GM13976 (cell line): ENCODE measurements at places on chromosomes 7 and 10.

GRCh38 chr10:43610636-43611035 lies 4.4 kb downstream of the ZNF485 start:
- DNase-seq, result no peak

GRCh38 chr10:23331567-23332301 lies 12.9 kb downstream of the C10orf67 start:
- no peak for DNase-seq

DNA sequence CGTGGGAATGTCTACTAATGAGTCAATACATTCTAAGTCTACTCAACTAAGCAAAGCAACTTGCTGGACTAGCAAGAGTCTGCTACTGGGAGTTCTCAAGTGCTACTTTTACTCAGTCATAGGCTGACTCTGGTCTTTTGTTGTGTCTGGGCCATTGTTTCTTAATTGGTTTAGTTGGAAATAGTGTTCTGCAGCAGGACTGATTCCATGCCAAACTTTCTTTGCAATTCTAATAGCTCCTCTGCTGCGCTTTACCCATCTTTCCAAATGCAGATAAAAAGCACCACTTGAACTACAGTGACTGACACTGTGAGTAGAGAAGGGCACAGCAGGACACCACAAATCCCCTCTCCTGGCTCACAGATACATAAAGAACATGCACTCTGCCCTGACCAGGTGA lies 125.7 kb downstream of the CD36 start:
- DNase-seq, result no peak

DNA sequence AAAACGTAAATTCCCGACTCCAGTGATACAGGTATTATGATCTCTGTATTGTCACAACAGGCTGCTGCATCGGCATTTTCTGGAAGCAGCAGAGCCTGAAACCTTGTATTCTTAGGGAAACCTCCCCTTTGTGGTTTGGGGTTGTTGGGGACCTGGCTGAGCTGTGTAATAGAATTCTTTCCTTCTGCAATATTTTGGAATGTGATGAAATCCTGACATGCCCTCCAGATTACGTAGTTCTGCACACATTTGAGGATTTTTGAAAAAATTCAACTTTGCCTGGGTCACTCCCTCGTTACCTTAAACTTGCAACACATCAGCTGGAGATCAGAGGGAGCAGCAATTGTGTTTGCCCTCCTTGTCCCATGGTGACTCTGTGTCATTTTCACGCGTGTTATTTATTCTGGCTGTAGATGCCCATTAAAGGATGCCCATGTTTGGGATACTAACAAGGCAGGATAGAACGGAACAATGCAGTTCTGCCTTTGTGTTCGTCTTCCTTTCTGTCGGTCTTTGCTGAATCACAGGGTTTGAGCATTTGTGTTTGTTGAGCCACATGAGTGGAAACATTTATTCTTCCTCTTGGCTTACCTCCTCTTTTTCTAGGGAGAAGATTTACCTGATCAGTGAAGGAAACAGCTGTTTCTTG lies 181.7 kb downstream of the TCF7L2 start:
- no peak for DNase-seq

GRCh38 chr7:21719846-21720245 lies 177.0 kb downstream of the DNAH11 start:
- no peak for DNase-seq

DNA sequence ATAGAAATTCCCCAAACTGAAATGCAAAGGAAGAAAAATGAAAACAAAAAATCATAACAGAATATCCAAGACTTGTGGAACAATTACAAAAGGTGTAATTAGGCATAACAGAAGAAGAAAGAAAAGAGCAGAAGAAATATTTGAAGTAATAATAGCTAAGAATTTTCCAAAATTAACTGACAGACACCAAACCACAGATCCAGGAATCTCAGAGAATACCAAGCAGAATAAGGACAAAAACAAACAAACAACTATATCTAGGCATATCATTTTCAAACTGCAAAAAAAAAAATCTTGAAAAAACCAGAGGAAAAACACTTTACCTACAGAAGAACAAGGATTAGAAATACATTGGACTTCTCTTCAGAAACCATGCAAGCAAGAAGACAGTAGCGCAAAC lies 25.5 kb downstream of the CFAP70 start:
- no peak for DNase-seq

- no peak for DNase-seq
Measured at GRCh38 chr7:116195451-116195850, 14.9 kb upstream of the TES start.

DNA sequence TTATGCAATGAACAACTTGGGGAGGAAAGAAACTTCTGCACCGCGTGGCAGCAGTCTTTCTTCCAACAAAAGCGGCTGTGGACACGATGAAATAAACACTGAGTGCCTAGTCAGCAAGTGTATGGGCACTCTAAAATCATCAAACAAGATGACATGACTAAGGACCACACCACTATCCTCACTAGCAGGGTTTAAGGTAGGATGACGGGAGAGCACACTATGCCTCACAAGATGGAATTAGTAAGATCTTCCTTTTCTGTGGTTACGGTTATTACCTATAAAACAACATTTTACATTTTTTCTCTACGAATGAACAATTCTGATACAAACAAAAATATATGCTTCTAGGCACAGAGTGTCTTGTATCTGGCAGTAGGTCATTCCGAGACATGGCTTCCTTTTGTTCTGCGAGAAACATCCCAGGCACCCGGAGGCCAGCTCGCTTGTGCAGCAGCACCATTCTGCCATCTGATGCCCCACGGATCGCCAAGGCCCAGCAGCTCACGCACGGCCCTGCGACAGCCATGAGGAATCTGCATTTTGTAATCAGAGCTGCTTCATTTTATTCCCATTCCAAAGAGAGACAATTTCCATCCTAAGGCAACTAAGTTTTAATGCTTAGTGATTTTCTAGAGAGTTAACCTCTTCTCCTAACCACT lies 54.1 kb upstream of the NCAPG2 start:
- no peak for DNase-seq

DNA sequence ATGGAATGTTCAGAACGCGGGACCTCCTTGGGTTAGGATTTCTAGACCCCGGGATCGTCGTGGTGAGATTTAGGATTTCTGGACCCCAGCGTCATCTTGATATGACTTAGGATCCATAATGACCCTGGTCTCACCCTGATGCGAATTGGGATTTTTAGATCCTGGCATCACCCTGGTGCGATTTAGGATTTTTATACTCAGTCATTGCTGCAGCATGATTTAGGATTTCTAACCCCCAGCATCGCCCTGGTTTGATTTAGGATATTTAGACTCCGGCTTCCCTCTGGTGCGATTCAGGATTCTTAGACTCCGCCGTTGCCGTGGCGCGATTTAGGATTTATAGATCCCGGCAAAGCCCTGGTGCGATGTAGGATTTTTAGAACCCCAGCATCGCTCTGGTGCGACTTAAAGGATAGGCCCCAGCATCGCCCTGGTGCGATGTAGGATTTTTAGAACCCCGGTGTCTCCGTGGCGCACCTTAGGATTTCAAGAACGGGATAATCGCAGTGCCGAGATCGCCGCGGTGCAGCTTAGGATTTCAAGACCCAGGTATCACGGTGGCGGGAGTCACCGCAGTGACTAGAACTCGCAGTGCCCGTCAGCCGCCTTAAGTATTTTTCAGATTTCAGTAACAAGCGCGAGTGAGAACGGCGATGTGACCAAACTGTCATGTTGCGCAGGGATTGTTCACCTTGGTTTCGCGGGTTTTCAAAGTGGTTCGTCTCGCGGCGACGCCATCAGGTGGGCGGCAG lies 814 bp downstream of the MEST start:
- no peak for DNase-seq

- DNase-seq, result peak; percentile 52
Measured at GRCh38 chr10:7184660-7185366, 226.0 kb downstream of the SFMBT2 start.

- no peak for DNase-seq
Measured at GRCh38 chr7:22666732-22667131, 60.3 kb upstream of the IL6 start.

DNA sequence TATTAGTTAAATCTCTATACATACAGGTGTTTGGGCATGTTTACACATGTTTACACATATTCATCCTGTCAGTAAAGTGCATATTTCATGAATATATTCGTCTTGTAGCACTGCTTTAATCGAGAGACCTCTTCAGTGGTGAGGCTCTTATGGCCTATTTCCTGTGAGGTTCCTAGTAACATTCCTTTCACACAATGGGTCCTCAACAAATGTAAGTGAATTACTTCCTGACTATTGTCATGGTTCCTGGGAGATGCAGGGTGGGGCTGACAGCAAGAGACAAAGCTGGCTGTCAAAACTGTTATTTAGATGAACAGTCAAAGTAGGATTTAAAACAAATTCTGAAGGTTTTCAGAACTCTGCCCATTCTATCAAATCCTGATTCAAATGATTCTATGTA lies 12.4 kb upstream of the SEMA3A start:
- DNase-seq, result no peak

- no peak for DNase-seq
Measured at GRCh38 chr10:65581426-65582026, 1344.3 kb upstream of the LRRTM3 start.

GRCh38 chr7:42832667-42833066 lies 79.2 kb downstream of the C7orf25 start:
- DNase-seq, result no peak

DNA sequence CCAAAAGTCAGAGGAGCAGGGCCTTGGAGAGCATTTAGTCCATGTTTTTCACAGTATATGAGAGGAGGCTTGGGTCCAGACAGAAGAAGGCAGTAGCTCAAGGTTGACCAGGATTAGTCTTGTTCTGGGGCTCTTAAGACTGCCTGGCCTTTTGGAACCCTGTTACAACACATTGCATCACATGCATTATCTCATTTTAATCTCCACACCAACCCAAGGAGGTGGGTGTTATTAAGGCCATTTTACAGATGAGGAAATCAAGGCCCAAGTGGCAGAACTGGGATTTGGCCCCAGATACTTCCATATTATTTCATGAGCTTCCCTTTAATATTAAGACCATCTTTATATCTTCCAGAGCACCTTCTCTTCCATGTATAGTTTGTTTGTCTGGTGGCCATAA lies 38.8 kb downstream of the RPS24 start:
- no peak for DNase-seq

GRCh38 chr10:59135275-59135674 lies 41.2 kb upstream of the PHYHIPL start:
- DNase-seq, result no peak

- no peak for DNase-seq
Measured at GRCh38 chr7:17696422-17696821, 243.9 kb downstream of the SNX13 start.

DNA sequence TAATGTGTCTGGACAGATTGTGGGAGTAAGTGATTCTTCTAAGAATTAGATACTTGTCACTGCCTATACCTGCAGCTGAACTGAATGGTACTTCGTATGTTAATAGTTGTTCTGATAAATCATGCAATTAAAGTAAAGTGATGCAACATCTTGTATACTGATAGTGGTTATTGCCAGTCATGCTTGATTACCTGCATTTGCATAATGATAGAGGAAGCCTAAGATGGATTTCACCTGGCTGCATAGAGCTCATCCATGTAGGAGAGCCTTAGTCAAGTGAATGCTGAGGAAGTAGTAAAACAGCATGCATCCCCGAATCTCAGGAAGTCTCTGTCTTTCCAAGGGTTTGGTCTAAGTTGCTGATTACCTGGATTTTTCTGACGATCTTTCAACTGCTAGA lies 64.2 kb upstream of the CAPZA2 start:
- no peak for DNase-seq

- no peak for DNase-seq
Measured at GRCh38 chr10:103568505-103568904, 75.0 kb downstream of the NEURL1 start.

GRCh38 chr7:159010411-159010810 lies 134.3 kb downstream of the VIPR2 start:
- no peak for DNase-seq

DNA sequence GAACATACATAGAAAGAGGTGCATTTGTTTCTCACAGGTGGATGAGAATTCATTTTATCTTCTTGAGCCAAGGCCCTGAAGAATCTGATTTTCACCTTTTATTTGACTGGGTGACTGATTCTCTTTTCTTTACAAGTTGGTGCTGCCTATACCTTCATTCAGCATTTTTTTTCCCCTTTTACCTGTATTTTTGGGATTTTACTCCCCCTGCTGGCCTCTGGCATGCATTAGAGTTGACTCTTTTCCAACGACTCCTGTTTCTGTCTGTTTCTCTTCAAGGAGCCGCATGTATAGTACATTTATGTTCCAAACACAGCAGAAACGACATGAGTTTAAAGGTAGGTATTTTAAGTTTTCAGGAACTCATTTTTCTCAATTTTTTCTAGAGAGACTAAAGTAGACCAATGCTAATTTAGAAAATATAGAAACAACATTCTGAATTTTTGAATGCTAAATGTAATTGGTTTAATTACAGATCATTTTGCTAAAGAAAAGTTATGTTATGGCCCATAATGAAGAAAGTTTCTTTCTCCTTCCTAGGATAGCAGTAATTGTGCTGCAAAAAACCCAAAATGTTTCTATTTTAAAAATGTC lies 149.8 kb upstream of the HDAC9 start:
- DNase-seq, result no peak

DNA sequence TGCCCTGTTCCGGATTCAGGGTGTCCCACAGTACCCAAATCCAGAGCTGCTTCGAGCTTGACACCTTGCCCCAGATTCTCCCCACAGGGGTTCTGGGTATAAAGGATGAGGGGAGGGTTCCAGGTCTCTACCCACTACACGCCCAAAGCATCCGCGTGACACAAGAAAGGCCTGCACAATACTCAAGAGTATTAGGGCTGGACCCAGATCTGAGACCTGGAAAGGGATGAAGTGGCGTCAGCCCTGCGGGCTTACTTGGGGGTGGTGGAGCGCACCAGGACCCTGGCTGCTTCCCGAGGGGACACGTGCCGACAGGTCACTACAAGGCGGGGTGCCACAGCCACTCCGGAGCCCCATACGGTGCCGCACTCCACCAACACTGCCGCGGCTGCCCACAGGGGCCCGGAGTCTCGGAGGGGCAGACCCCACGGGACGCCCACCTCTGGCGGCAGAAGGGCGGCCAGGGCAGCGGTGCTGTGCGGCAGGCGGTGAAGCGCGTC lies 1.3 kb downstream of the TYSND1 start:
- peak; percentile 30 for DNase-seq

DNA sequence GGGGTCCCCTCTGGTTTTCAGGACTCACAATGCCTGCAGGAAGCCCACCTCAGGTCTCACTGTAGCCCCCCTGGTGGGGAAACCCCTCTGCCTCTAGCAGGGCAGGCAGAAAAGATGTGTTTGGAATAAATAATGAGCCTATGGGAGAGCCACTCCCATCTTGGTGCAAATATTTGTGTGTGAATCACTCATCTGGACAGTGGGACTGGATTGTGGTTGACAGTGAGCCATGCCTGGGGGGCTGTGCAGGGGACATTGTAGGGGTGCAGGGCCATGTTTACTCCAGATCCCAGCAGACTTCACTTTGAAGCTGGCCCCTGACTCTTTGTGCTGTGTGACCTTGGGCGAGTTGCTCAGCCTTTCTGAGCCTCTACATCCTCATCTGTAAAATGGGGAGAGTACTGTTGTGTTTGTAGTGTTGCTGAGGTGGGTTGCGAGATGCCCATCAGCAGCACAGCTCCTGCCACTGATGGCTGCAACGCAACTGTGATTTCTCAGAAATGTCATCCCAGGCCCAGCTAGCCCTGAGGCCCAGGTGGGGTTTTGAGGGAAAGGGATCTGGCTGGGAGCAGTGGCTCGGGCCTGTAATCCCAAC lies 20.7 kb downstream of the GTF2IRD1 start:
- DNase-seq, result no peak
